Anterior cingulate cortex (tissue), 58 donors: ENCODE measurements at places on chromosomes 3 and 15.

- DNase-seq: no peak
These were observed 33.8 kb downstream of the RYR3 start for GRCh38 chr15:33344530-33344929.

GRCh38 chr3:134327594-134327975, 46.7 kb downstream of the AMOTL2 start:
- no peak for DNase-seq

- no peak for DNase-seq
These were observed 2.3 kb downstream of the GRIP2 start for GRCh38 chr3:14537590-14538450.

- no peak for DNase-seq
These were observed 216.0 kb downstream of the DIPK2A start for GRCh38 chr3:144187531-144188210.

DNA sequence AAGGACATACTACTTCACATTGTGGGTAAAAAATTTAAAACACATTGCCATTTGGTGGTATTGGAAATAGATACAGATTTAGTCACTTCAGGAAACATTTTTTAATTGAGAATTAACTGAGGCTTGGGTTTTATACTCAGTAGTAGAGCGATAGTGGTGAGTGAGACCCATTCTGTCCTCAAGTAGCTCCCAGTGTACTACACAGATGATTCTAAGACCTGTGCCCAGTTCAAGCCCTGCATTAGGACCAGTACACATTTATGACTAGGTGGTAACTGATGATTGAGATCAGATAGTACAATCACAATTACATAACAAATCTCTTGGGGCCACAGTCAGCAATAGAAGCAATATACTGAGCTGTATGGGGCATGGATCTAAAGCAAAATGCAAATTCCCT, 67.4 kb downstream of the GADL1 start:
- no peak for DNase-seq

DNA sequence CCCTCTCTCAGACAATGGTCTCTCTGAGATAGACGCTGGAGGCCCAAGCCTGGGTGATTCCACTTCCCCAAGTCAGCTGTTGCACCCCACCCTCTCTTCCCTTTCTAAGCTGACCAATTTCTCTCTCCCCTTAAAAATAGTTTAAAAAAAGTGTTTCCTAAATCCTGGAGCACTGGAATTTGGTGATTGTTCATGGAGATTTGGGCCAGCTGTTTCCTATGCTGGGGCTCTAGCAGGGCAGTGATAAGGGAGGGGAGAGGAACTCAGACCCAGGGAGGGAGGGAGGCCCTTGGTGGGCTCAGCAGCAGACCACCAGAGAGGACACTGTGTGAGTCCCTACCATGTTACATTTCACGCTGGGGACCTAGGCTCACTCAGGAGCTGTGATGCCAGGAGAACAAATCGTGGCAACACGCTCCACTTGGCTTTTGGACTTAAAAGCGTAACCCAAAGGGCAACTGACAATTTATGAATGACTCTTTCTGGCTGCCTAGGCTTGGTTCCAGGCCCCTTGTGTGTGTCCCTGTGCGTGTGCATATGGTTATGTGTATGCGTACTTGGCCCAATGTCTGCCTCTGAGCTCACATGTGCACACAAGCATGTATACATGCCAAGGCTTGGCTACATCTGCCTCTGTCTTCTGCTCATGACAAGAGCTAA, 59.8 kb upstream of the INSYN1 start:
- DNase-seq: no peak

DNA sequence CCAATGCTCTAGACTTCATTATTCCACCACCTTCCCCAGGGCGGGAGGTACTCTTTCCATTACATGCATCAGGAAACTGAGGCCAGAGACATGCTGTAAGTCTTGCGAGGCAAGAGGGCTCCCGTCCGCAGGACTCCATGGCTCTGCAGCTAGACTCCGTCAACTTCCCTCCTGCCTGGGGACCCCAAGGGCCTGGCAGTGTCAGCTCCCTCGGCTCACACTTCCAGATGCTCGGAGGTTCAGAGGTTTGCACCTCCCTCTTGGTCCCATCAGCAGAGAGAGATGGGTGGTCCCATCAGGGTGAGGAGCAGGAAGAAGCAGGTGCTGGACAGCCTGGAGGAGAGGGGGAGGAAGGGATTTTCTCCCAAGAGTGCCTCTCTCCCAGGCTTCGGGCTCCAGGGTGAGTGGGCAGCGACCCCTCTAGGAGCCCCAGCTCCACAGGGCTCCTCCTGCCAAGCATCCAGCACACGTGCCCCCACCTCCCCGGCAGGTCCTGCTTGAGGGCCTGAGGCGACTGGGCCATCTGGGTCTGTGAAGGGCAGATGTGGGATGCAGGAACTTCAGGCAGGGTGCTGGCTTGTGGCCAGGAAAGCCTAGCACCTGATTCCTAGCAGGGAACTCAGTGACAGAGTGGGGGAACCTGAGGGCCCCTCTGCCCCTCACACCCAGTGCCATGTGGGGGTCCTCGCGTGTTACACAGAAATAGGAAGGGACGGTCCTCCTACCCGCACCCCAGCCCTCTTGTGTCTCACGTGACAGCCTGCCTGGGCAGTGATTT, 9.3 kb downstream of the PAK6 start:
- no peak for DNase-seq

- no peak for DNase-seq
These were observed 38.1 kb downstream of the OXNAD1 start for GRCh38 chr3:16303037-16303575.

- no peak for DNase-seq
These were observed 9.2 kb downstream of the CXCR6 start for GRCh38 chr3:45952456-45952855.

GRCh38 chr15:67828969-67829646, 3.8 kb downstream of the SKOR1 start:
- no peak for DNase-seq

- DNase-seq: no peak
These were observed 1.1 kb upstream of the LPP start for GRCh38 chr3:188152660-188153436.

GRCh38 chr3:23044463-23044862, 158.7 kb upstream of the UBE2E2 start:
- DNase-seq: no peak

DNA sequence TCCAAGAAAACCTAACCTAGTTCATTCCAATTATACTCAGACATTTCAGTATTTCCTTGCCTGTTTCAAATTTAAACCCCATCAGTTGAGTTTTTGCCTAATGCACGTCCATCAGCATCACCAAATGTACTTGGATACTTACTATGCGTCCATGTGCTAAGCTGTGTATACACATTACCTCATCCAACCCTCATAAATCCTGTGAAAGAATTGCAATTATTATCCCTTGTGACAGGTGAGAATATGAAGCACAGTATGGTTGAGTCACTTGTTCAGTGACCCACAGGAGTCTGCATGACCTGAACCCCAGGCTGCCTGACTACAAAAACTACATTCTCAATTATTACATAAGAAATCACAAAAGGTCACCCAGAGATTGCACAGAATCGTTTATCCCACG, 2.5 kb downstream of the OR5K2 start:
- no peak for DNase-seq

GRCh38 chr3:181956122-181956521, 244.4 kb downstream of the SOX2 start:
- no peak for DNase-seq

DNA sequence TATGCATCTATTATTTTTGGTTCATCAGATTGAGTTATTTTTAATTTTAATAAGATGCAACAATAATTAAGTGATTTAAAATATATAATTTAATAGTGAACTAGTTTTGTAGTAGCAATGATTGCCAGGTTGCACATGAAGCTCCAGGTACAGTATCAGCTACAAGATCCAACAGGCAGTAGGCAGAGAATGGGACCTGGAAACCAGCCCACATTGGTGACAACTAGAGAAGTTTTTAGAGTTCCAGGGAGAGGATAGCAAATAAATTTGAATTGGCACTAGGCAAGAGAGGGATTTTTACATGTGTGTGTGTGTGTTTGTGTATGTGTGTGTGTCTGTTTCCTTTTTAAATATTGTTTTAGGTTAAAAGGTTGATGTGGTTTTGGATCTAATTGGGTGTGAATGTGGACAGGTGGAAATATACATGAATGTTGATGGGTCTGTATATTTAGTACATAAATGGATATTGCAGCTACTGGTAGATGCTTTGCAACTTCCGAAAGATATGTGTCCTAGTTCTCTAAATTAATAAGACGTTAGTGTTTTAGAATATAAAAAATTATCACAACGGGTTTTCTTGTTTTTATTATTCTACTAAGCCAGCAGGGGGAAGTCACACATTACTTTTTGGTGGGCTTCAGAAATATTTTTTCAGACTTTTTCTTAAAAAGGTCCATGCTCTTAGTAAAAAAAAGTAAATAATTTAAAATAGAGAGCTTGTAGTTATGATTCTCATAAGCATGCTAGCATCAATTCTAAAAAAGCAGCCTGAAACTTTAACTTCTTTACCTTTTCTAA, 110.1 kb upstream of the GBE1 start:
- no peak for DNase-seq

DNA sequence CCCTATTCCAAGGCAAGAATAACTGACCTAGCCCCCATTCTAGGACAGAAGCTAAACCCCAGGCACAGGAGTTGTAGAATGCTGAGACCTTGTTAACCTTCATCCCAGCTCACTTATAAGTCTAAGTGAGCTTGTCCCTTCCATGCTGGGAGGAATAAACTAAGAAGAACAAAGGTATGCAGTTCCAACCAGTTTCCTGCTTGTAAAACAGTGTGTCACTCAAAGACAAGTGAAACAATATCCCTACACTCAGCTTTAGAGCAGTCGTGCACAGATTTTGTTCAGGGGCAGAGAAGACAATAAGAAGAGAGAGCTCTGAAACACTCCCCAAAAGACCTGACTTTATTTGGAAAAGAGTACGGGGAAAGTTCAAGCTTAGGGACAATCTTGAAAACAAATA, 292.1 kb downstream of the CGGBP1 start:
- DNase-seq: no peak

- DNase-seq: no peak
These were observed 98.0 kb downstream of the USP13 start for GRCh38 chr3:179750720-179751328.

GRCh38 chr15:29528276-29528675, 258.7 kb upstream of the NSMCE3 start:
- DNase-seq: peak; percentile 7

- DNase-seq: no peak
These were observed 851 bp upstream of the DCBLD2 start for GRCh38 chr3:98902351-98902740.

GRCh38 chr15:29226436-29227208, 43.0 kb downstream of the NSMCE3 start:
- DNase-seq: no peak

DNA sequence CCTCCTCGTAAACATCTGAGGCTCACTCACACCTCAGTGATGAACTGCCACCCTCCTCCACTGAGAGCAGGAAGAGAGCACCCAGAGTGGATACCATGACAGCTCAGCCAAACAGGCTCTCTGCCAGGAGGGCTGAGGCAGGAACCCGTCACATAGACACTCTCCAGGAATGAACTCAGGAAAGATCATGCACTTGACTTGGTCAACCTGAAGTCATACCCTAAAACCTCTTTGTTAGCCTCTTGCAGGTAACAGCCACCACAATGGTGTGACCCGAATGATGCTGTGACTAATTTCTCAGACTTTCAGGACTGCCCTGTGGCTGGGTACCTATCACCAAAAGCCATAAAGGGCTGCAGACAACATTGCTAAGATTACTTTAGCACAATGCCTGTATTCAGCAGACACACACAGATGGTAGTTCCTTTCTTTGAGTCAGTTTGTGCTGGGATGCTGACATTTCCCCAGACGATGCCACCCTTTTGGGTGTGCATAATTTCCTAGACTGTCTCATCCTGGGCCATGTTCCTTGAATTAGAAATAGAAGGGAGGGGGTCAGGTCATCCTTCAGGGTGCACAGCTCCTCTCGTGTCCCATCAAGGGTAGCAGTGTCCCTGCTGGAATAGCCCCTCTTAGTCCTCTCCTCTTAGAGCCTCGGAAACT, 30.3 kb downstream of the CX3CR1 start:
- DNase-seq: no peak

DNA sequence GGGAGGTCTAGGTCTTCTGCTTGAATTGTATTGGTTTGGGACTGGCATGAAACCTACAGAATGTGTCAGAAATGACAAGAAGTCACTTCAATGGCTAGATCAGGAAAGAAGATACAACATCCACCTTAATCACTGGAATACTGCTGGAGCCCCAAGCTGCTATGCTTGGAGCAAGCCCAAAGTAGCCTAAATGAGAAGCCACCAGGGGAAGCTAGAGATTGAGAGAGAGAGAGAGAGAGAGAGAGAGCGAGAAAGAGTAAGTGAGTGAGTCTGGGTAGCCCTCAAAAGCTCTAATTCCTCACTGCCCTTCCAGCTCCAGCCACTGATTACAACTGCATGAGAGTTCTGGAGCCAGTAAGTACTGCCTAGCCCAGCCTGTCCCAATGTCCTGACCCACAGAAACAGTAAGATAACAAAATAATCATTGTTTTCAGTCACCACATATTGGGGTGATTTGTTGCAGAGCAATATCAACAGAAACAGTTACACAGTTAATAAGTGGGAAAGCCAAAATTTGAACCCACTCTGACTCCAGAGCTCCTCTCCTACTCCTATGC, 529.2 kb upstream of the GOLIM4 start:
- no peak for DNase-seq

DNA sequence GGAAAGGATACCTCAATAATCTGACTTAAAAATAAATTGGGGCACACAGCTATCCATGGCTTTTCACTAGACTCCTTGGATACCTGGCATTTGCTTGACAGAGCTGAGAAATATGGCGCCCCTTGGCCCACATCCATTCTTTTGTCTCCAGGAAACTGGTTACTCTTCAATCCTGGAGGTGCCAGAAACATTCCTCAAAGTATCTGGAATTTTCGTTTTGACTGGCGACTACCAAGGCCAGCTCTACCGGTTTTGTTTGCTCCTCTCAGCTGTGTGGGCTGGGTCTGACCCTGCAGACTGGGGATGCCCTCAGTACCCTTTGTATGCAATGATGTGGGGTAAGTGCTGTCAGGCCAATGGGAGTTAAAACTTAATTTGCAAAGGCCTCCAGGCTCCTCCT, 27.0 kb downstream of the KATNBL1 start:
- no peak for DNase-seq

- DNase-seq: no peak
These were observed 33.4 kb upstream of the SRP14 start for GRCh38 chr15:40072216-40072990.

GRCh38 chr15:22224241-22224671, 143.9 kb downstream of the OR4M2 start:
- no peak for DNase-seq

DNA sequence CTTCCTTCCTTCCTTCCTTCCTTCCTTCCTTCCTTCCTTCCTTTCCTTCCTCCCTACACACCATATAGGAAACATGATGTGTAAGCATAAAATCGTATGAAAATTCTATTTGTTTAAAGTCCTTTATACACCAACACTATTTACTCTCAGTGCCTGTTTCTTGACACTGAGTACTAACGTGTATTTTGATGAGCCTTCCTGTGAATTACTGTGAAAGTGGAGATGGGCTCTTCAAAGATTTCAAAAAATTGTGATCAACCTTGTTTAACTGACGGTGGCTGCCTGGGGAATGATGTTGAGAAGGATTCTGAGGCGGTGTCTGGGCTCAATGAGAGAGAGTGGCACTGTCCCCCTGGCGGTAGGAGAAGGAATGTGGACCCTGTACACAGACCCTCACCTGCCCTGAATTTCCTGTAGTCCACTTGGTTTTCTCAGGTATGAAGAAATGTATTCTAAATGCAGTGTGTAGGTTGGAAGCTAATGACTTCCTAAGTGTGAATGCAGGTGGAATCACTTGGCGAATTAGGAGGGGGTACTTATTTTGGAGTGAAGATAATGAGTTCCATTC, 237.9 kb downstream of the GAP43 start:
- no peak for DNase-seq
